ENCODE measurements at places on chromosomes 1 and 21. TPM values are rescaled to one million over a fixed set of nuclear protein-coding genes. Genes with fewer than 3 reads are reported as not detected.
A peak's percentile ranks its signal among the peaks of the same experiment; 100 is the strongest.

DNA sequence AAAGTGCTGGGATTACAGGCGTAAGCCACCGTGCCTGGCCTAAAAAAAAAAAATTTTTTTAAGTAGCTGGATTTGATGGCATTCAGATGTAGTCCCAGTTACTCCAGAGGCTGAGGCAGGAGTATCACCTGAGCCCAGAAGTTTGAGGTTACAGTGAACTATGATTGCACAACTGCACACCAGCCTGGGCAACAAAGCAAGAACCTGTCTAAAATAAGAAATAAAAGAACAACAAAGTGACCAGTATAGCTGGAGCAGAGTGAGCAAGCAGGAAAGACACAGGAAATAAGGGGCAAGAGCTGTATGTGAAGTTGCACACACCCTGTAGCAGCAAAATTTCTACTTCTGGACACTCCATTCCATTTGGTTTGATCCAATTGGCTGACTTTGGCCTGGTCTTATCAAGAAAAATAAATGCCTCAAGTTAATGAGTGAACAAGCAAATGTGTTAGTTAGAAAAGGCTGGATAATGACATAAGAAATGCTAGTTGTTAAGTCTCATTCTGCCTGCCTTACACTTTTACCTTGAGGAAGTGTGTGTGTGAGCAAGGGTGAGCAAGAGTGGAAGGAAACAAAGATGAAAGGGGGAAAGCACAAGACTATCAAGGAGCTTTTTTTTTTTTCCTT, 7.9 kb downstream of the ATP5IF1 start:
- H3K4me3 ChIP-seq: no peak overlapping the region
- H3K4me1 ChIP-seq: peaks cover 45% of the 10 kb centered on the region
- H3K27ac ChIP-seq: peak overlapping the region; percentile 83
- peaks cover 2% of the 10 kb centered on the region for H3K36me3 ChIP-seq

- no peak overlapping the region for H3K27ac ChIP-seq
- no peaks in the 10 kb centered on the region for H3K27me3 ChIP-seq
- H3K4me1 ChIP-seq: peaks cover 16% of the 10 kb centered on the region
- peaks cover 13% of the 10 kb centered on the region for H3K36me3 ChIP-seq
Observed at GRCh38 chr1:147635342-147635741, 35.0 kb downstream of the ACP6 start.

GRCh38 chr1:63718541-63718970, 55.3 kb upstream of the ROR1 start:
- H3K27ac ChIP-seq: no peak overlapping the region
- no peak for DNase-seq
- no peaks in the 10 kb centered on the region for H3K4me1 ChIP-seq
- no peaks in the 10 kb centered on the region for H3K36me3 ChIP-seq
- peaks cover 16% of the 10 kb centered on the region for H3K27me3 ChIP-seq
- H3K4me3 ChIP-seq: no peak overlapping the region

DNA sequence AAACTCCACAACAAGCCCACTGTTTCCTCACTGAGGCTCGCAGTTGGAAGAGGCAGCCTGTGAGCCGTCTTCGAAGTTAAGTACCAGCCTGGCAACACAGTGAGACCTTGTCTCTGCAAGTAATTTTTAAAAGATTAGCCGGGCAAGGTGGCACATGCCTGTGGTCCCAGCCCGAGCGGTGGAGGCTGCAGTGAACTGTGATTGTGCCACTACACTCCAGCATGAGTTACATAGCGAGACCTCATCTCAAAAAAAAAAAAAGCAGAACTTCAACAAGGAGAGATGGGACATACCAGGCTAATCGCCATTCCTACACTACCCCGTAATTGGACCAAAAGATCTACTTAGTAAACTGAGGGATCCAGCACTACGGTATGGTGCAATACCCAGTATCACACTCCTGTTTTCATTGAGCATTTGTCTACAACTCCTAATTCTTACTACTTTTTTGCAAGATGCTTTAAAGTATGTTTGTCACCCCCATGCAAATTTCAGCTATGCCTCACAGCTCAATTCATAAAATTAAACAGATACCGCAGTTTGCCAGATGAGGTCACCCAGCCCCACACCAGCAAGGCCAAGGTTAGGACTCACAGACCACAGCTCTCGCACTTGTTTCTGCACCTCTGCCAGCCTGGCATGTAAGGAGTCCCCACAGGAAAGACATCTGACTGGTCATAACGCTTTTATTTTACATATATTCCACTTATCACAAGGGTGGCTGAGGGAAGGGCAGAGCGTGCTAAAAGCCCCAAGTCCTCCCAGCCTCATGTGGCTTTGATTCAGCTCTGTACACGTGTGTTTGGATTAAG, 21.0 kb downstream of the SDE2 start:
- no peak overlapping the region for H3K4me3 ChIP-seq
- H3K27ac ChIP-seq: peak overlapping the region; percentile 11
- H3K4me1 ChIP-seq: peaks cover 21% of the 10 kb centered on the region
- H3K36me3 ChIP-seq: peaks cover 34% of the 10 kb centered on the region
- no peaks in the 10 kb centered on the region for H3K27me3 ChIP-seq

DNA sequence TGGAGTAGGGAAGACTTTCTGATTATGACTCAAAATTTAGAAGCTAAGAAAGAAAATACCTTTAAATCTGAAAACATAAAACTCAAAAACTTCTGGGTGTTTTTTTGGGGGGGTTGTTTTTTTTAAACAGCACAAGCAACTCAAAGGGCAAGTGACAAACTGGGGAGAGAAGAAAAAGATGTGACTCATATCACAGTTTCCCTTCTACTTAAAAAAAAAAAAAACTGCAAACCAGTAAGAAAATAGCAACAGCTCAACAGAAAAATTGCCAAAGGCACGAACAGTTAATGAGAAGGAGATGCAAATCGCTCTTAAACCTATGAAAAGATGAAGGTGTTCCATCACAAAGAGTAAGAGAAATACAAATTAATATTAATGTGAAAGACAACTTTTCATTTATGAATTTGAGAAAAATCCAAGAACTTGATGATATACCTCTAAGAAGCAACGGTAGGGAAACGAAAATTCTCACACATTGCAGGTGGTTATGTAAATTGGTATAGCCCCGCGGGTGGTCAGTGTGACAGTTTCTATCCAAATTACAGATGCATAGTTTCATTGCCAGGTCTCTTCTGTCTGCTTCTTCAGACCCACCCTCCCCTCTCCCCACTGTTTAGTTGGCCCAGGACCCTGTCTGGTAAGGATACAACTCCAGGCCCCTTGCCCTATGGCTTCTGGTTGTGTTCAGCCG, 9.0 kb downstream of the IFNAR2 start:
- H3K27me3 ChIP-seq: no peaks in the 10 kb centered on the region
- no peak for DNase-seq
- H3K4me3 ChIP-seq: peak overlapping the region; percentile 51
- peak overlapping the region; percentile 91 for H3K27ac ChIP-seq
- peaks cover 66% of the 10 kb centered on the region for H3K4me1 ChIP-seq

- DNase-seq: no peak
- peaks cover 3% of the 10 kb centered on the region for H3K36me3 ChIP-seq
- no peak overlapping the region for H3K4me3 ChIP-seq
Observed at GRCh38 chr1:228795596-228795995, 60.3 kb downstream of the RHOU start.

GRCh38 chr1:14617791-14618190, 19.3 kb downstream of the KAZN start:
- DNase-seq: no peak
- H3K27me3 ChIP-seq: peaks cover 2% of the 10 kb centered on the region
- no peak overlapping the region for H3K27ac ChIP-seq
- no peak overlapping the region for H3K4me3 ChIP-seq

- H3K4me1 ChIP-seq: no peaks in the 10 kb centered on the region
- no peak overlapping the region for H3K27ac ChIP-seq
Observed at GRCh38 chr21:39048064-39048463, 135.2 kb downstream of the PSMG1 start.

GRCh38 chr1:30525631-30525970, 197.8 kb downstream of the MATN1 start:
- no peaks in the 10 kb centered on the region for H3K36me3 ChIP-seq
- H3K4me3 ChIP-seq: no peak overlapping the region
- no peak for DNase-seq
- peaks cover 13% of the 10 kb centered on the region for H3K27me3 ChIP-seq

GRCh38 chr21:31042080-31042464, 3.8 kb upstream of the KRTAP19-8 start:
- H3K27ac ChIP-seq: no peak overlapping the region
- peaks cover 10% of the 10 kb centered on the region for H3K27me3 ChIP-seq
- no peaks in the 10 kb centered on the region for H3K4me1 ChIP-seq
- H3K4me3 ChIP-seq: no peak overlapping the region
- H3K36me3 ChIP-seq: no peaks in the 10 kb centered on the region

GRCh38 chr1:242065813-242066212, 66.9 kb upstream of the MAP1LC3C start:
- no peaks in the 10 kb centered on the region for H3K4me1 ChIP-seq
- H3K27me3 ChIP-seq: peaks cover 2% of the 10 kb centered on the region

GRCh38 chr21:14945176-14945575, 119.6 kb downstream of the NRIP1 start:
- DNase-seq: no peak
- H3K36me3 ChIP-seq: no peaks in the 10 kb centered on the region
- peaks cover 3% of the 10 kb centered on the region for H3K27me3 ChIP-seq
- H3K27ac ChIP-seq: no peak overlapping the region

GRCh38 chr1:111888740-111889376, 100.6 kb downstream of the KCND3 start:
- H3K4me1 ChIP-seq: no peaks in the 10 kb centered on the region
- DNase-seq: no peak
- no peak overlapping the region for H3K4me3 ChIP-seq
- H3K36me3 ChIP-seq: no peaks in the 10 kb centered on the region

Gene FNDC5
- total RNA-seq: not detected

Gene SNX7
- not detected for total RNA-seq

Gene PRR9
- total RNA-seq: not detected

Gene TMEM52
- 0.99 TPM for total RNA-seq

Gene SUSD4
- not detected for total RNA-seq

Gene AIM2
- 52.9 TPM for total RNA-seq

Gene MAGI3
- 3.2 TPM for total RNA-seq

Gene PLA2G2F
- not detected for total RNA-seq

Gene HHAT
- total RNA-seq: 0.67 TPM

Data from activated T-helper 1 cell treated with anti-CD3 and anti-CD28 coated beads, Interleukin-12 subunit alpha, Interleukin-12 subunit beta, Interleukin-2, Interleukin-4 antibody, amounts not matched to agents 30 ng/mL and 10 ng/mL and 1 ng/mL, durations not matched to agents 14 hours and 24 hours and 36 hours (primary cell).